ENCODE measurements at places on chromosomes 4 and X.

- peak; percentile 73 for DNase-seq
Measured at GRCh38 chr4:96164814-96165351, 325.0 kb downstream of the PDHA2 start.

DNA sequence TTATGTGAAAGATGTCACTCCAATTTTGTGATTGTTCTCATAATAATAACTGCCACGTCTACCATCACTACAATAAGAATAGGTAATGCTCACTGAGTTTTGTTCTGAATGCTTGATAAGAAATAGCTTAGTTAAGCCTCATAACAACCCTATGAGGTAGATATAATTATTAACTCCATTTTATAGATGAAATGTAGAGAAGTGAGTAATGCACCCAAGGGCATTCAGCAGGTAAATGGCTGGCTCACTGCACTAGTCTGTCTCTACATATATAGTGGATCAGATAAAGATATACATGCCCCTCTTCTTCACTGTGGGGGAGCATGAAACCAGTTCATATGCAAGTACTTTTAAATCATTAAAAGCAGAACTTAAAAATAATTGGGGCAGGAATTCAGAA, 65.8 kb upstream of the SLC4A4 start:
- DNase-seq = no peak

GRCh38 chr4:185859111-185859510, 47.1 kb upstream of the SORBS2 start:
- DNase-seq = no peak

GRCh38 chrX:103503853-103504207, 15.5 kb downstream of the RAB40A start:
- no peak for DNase-seq

GRCh38 chrX:153646620-153647373, at the start of gene DUSP9:
DUSP9 (plus strand) TSS chrX:153647203; CDS start chrX:153647954, 751 bp downstream.
- DNase-seq = no peak

DNA sequence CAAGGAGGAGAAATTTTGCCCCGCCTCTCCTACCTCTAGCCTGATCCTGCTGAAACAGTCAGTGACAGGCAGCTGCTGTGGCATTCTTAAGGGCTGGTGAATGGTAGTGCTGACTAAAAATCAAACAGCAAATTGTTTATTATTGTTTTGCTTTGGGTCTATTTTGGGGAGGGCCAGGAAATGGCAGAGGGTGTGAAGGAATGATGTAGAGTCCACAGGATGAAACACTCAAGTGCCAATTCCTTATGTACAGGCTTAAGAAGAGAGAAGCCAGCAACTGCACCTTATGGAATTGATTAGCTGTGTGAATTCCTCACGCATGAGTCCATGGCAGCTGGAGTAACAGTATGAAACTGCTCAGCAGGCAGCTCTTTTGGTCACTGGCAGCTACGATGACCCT, 39.7 kb downstream of the VEGFC start:
- no peak for DNase-seq
